ENCODE measurements at places on chromosomes 5 and 9. TPM values are rescaled to one million over a fixed set of nuclear protein-coding genes. Genes with fewer than 3 reads are reported as not detected.

Gene PRLR
- 0.10 TPM for total RNA-seq

DNA sequence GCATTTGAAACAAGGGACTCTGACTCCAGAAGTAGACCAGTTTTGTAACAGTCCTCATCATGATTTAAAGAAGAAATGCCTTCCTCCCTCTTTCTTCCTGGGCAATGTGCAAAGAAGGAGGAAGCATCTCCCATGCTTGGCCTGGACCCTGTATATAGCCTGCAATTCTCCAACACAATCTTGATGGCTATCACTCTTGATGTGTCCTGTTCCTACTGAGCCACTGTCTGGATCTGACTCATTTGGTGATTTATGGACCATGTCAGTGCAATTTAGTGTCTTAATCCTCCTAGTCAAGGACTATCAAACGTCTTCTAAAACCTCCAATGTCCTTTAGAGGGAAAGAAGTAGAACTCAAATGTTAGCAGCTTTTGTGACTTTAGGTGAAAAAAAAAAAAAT is 697.3 kb downstream of the TLR4 start:
- H3K27ac ChIP-seq: no peak overlapping the region
- DNase-seq: no peak
- no peak overlapping the region for H3K4me3 ChIP-seq
- no peaks in the 10 kb centered on the region for H3K36me3 ChIP-seq
- no peaks in the 10 kb centered on the region for H3K4me1 ChIP-seq

Gene FAF2
- total RNA-seq: 51.9 TPM

Gene PDCD1LG2
- not detected for total RNA-seq

GRCh38 chr9:104999136-104999535 is 71.2 kb upstream of the ABCA1 start:
- H3K4me1 ChIP-seq: no peaks in the 10 kb centered on the region
- no peak overlapping the region for H3K27ac ChIP-seq
- no peak for DNase-seq
- H3K36me3 ChIP-seq: no peaks in the 10 kb centered on the region

DNA sequence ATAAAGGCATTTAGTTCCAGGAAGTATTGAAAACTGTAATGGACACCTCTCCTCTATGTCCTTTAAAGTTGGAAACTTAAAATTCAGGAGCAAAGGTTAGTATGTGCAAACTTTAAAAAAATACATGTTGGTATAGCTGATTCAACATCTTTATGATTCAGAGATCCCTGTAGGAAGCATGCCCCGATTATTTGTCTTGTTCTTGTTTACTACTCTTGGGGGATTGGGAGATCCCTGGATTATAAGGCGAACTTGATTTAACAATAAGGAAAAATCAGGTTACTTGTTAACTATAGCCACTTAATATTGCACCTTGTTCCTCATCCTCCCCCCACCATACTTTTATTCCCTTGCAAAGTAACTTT is 1.7 kb downstream of the F2RL1 start:
- no peak for DNase-seq
- H3K27ac ChIP-seq: peak overlapping the region; percentile 91
- no peaks in the 10 kb centered on the region for H3K36me3 ChIP-seq
- H3K4me1 ChIP-seq: peaks cover 51% of the 10 kb centered on the region

GRCh38 chr5:3329427-3329826 is 266.2 kb upstream of the IRX1 start:
- no peaks in the 10 kb centered on the region for H3K27me3 ChIP-seq
- no peak for DNase-seq
- H3K4me3 ChIP-seq: no peak overlapping the region
- no peaks in the 10 kb centered on the region for H3K36me3 ChIP-seq
- H3K4me1 ChIP-seq: no peaks in the 10 kb centered on the region

DNA sequence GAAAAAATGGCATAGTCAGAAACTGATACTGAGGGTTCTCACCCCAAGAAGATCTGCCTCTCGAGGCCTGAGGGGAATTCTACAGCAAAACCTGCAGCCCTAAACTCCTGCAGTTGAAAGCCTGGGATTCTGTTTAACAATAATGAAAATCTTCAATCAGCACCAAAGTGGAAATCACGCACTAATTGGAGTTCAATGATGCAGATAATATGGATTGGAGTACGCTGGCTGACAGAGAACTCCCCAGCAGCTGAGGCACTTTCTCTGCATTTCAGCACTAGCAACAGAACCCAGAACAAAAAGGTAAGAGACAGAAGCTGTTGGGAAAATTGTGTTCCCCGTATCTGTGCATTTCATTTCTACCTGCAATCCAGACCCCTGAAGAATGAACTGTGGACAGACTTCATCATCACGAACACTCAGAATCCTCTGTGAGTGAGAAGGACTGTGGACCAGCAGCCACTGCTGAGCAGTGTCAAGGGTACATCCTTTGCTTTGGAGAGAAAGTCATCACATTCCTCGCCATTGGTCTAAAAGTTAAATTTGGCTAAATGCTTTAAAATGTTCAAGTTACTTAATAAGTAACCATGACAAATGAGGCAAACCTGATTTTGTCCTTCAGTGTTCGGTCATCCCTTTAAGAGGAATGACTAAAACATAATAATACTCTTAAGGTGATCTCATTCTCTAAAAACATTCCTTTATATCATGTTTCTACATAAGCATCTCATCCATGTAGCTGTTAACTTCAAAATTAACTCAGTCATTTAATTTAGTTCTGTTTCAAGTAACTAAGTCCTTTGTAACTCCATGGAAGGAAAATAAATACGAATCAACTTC is 126.1 kb downstream of the GAS1 start:
- no peaks in the 10 kb centered on the region for H3K36me3 ChIP-seq
- H3K4me3 ChIP-seq: no peak overlapping the region
- H3K27me3 ChIP-seq: peaks cover 33% of the 10 kb centered on the region
- no peaks in the 10 kb centered on the region for H3K4me1 ChIP-seq
- no peak overlapping the region for H3K27ac ChIP-seq
- no peak for DNase-seq

DNA sequence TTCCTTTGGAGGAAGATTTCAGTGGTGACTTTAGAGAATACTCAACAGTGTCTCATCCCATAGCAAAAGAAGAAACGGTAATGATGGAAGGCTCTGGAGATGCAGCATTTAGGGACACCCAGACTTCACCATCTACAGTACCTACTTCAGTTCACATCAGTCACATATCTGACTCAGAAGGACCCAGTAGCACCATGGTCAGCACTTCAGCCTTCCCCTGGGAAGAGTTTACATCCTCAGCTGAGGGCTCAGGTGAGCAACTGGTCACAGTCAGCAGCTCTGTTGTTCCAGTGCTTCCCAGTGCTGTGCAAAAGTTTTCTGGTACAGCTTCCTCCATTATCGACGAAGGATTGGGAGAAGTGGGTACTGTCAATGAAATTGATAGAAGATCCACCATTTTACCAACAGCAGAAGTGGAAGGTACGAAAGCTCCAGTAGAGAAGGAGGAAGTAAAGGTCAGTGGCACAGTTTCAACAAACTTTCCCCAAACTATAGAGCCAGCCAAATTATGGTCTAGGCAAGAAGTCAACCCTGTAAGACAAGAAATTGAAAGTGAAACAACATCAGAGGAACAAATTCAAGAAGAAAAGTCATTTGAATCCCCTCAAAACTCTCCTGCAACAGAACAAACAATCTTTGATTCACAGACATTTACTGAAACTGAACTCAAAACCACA is 67.4 kb downstream of the VCAN start:
- no peaks in the 10 kb centered on the region for H3K4me1 ChIP-seq
- no peak for DNase-seq
- H3K4me3 ChIP-seq: no peak overlapping the region
- no peaks in the 10 kb centered on the region for H3K27me3 ChIP-seq
- H3K36me3 ChIP-seq: no peaks in the 10 kb centered on the region
- H3K27ac ChIP-seq: no peak overlapping the region

All from HCT116 (cell line).